IPS-NIHi11 (cell line): ENCODE measurements at places on chromosomes 2 and 18.

DNA sequence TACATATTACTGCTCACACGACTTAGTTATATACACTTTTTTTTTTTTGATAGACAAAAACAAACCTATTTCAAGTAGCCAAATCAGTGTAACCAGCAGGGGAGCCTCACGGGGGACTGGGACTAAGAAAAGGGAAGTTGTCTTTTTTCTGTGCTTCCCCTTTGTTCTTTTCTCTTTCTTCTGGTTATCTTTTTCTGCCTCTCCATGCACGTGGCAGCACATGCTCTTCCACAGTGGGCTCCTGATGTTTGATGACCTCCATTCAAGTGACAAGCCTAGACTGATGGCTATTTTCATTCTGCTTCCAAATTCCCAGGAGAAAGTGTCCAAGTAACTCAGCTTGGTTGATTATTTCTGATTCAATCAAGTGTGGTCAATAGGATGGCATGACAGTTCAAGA lies 98.2 kb upstream of the STK39 start:
- DNase-seq: no peak

- DNase-seq: no peak
Observed at GRCh38 chr2:70560442-70560841, 6.8 kb upstream of the TGFA start.

- no peak for DNase-seq
Observed at GRCh38 chr2:238989484-238989883, 141.6 kb downstream of the TWIST2 start.

GRCh38 chr18:4586731-4587130 lies 131.6 kb upstream of the DLGAP1 start:
- DNase-seq: no peak

- DNase-seq: no peak
Observed at GRCh38 chr18:56532176-56532840, 106.1 kb downstream of the TXNL1 start.

DNA sequence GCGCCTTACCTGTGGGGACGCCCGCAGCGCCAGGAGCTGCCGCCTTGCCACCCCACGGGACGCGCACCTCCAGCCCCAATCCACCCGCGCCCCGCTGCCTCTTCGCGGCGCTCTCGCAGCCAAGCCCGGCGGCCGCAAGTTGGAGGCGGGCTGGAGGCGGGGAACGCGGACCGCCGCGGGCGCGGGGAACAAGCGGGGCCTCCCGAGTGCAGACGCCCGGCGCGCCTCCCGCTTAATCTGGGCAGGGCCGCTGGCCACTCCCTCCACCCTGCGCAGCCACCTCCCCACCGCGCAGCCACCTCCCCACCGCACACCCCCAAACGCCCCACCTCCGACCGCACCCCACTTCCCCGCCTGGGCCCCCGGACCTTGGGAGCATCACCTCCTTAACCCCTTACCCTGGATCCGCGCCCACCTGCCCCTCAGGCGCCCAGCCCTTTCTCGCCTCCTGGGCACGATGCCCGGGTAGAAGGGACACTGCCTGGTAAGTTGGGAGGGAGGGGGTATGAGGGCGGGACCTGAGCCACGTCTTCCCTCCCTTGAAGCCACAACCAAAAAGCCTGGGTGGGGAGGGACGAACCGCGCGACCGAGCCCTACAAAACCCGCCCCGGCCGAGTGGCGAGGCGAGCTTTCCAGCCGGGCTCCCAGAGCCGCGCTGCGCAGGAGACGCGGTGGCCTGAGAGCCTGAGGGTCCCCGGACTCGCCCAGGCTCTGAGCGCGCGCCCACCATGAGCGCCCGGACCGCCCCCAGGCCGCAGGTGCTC lies at the start of the genes COL4A3 and COL4A4:
Gene COL4A3 (plus strand): TSS at position 627 of the 765 bp plus-strand sequence. CDS start 103 bp downstream, at position 730.
Gene COL4A4 (minus strand): TSS at position 208 of the 765 bp plus-strand sequence. CDS start 16,722 bp downstream, outside the sequence.
- peak; percentile 70 for DNase-seq

DNA sequence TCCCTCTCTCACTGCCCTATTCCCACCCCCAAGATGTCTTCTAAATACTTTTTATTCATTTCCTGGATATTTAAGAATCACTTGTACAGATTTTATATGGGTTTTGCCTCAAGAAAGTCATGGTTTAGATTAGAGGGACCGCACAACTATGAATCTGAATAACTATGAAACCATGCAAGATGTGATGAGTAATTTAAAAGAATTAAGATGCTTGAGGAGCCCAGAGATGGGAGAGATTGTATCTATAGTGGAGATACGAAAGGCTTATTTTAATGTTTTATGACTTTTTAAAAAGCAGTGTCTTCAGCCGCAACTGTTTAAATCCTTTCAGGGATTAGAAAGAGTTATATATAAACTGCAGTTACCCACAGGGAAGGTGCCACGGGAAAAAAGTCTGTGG lies 324.1 kb downstream of the LPIN1 start:
- no peak for DNase-seq

DNA sequence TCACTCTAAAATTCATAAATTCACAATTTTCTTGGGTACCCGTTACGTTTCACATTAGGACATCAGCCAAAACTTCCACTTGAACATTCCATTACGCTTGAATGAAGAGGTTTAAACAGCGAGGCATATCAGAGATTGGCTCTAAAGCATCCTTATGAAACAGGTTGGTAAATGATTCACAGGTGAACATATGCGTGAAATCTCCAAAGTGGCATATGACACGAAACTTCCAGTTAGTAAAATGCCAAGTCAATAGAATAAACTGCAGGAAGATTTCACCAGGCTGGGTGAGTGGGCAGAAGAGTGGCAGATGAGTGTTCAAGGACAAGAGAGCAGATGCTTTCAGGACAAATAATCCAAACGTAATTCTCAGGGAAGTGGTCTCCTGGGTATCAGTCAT lies 33.9 kb upstream of the GLS start:
- DNase-seq: no peak

DNA sequence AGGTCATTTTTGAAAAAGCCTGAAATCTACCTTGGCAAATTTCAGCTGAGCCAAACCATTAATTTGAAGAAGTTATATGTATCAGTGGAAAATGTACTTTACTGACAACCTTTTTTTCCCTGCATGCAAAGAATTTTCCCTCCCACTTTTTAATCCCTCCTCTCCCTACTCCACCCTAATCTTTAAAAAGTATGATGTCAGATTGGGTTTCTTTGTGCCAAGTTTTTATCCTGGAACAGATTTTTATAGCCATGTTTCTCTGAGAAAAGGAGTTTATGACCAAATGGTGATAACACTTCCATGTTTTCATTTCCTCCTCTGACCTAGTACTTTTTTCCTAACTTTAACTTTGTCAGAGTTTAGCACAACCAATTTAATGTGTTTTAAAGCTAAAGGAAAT lies 250.3 kb upstream of the FOSL2 start:
- no peak for DNase-seq

DNA sequence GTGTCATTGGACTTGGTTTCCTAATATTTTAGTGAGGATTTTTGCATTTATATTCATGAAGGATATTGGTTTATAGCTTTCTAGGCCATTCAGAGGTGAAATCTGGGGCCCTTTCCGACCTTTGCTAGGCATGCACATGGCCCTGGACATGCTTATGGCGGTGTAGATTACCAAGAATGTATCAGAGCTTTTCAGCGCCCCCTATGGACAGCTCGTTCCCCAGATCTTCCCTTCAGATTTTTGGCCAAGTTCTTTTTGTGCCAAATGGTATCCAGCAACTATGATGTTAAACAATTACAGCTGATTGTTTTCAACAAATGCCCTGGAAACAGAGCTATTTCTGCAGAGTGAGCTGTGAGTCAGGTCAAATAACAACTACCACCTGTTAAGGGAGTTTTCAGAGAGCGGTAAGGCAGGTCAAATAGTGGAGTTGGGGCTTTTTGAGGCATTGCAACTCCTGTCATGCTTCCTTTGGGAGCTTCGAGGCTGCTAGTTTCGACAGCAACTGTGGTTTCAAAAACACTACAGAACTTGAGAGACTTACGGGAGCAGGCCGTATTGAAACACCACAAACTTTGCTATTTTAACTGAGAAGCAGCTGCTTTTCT lies 188.3 kb downstream of the ZNF516 start:
- DNase-seq: peak; percentile 44

GRCh38 chr2:240437551-240437860 lies 2.0 kb downstream of the GPC1 start:
- DNase-seq: no peak

DNA sequence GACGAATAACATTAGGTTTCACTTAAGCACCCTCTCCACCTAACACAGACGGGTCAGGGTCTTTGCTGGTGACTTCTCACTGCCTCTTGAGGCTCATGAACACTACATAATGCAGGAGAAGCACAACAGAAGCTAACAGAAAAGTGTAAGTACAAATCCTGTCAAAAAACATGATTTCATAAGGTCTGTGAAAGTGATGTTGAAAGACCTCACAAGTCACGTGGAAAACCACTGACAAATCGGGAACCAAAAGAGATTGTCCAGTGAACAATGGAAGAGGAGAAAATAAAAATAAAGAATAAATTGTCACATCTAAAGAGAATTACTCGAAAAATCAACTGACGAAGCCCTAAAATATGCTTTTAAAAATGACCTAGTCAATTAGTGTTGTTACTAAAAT lies 14.0 kb downstream of the PSD4 start:
- no peak for DNase-seq

- DNase-seq: no peak
Observed at GRCh38 chr2:124959581-124959980, 934.5 kb downstream of the CNTNAP5 start.

GRCh38 chr2:28710545-28710944 lies 41.1 kb upstream of the PPP1CB start:
- no peak for DNase-seq

DNA sequence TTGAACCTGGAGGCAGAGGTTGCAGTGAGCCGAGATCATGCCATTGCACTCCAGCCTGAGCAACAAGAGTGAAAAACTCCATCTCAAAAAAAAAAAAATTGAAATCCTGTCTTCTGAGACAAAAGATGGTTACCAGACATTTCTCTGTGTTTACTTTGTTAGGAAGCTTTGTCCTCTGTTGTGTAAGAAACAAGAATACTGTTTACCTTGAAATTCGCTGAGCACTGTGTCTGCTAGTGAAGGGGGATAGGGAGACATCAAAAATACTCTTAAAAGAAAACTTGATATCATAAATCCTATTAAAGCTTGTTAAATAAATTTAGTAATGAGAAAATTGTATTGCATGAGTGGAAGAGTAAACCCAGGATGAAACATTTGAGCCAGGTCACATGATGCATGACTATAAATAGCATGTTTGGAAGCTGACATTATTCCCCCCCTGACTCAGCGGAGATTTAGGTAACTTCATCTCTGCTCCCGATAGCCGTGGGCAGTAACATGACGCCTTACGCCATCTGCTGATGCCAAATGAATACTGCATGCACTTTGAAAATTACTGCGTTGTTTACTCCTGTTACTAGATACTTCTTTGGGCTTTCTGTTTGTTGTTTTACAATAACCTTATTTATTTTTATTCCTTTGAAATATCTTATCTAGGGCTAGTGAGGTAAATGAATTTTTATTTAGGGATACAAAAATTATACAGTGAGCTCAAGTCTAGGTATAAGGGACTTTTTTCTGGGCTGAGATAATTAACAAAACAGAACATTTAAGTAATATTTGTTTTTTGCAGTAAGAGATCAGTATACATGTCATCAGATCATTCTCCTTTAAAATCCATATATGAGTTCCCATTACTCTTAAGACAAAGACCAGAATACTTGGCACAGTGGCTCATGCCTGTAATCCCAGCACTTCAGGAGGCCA lies 134.9 kb downstream of the MAP3K20 start:
- peak; percentile 73 for DNase-seq

GRCh38 chr2:148640767-148641166 lies 3.8 kb upstream of the EPC2 start:
- no peak for DNase-seq

GRCh38 chr2:42618972-42619371 lies 50.5 kb downstream of the MTA3 start:
- no peak for DNase-seq

DNA sequence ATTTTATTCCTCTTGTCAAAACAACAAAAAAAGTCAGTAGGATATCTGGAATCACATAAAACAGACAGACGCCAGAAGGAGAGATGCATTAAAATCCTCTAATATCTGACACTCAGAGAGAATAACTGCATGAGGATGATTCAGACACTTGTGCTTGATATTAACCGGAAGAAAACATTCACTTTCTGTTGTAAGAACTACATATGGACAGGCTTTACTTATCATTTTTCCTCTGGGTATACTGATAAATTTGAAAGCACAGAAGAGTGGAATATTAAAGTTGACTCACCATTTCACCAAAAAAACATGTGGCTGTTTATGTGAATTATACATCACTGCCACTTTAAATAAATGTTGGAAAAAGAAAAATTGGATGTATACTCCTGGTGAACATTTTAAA lies 589.1 kb upstream of the CDH2 start:
- no peak for DNase-seq

DNA sequence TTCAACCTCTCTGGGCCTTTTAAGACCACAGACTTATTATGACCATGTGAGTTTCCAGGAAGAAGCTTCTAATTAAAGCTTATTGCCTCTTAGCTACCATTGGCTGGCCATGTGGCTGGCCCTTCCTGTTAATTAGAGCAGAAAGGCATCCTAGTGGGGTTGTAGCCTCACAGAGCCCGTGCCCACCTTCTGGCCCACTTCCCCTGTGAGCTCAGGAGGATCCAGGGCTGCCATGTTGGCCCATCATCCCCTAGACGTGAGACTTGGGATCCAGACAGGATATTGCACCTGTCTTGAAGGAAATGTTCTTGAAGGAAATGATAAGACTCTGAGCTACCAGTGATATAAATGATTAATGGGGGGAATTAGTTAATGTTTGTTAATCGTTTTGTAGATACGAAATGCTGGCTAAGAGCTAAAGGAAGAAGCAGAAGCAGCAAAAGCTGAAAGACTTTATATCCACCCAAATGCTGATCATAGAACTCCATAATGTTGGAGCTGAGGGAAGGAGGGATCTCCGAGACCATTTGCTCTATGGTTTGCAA lies 255.4 kb downstream of the CLIP4 start:
- DNase-seq: no peak

DNA sequence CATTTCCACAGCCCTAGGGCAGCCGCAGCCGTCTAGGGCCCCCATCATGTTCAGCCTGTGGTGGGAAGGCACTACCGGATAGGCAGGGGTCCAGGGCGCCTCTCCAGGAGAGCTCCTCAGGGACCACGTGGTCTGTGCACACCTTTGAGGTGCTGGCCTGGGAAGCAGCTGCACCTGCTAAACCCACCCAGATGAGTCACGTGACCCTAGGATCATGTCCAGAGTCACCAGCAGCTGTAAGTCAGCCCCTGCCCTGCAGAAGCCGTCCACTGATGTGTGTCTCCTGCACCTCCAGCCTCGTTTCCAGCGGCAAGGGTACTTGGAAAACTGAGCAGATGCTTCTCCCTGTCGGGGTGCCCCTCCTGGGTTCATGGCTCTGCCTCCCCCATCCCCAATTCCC lies 682.6 kb upstream of the SALL3 start:
- no peak for DNase-seq

DNA sequence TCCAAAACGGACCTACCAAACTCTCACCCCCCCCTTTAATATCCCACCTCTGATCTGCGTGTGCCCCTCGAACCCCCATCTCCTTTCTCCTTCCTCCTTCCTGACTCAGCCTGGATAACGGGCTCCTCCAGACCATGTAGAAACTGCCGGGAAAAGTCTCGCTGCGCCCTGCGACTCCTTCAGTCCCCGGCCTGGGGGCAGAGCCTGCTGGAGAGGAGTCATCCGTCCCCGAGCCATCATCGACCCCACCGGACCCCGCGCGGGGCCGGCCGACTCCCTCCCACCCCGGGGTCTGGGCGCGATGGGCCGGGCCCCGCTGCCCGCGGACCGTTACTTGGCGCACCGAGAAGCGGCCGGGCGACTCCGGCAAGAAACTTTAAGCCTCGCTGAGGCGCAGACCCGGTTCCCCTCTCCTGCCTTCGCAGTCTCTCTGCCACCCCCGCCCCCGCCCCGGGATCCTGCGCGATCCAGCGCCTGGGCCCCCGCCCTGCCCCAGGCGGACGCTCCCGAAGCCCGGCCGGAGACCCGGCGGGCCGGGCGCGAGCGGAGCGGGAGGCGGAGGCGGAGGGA lies 3.4 kb downstream of the ZEB2 start:
- peak; percentile 36 for DNase-seq

- DNase-seq: no peak
Observed at GRCh38 chr2:217833439-217833838, 169.4 kb downstream of the TNS1 start.
